ENCODE measurements at places on chromosomes 3 and 15. TPM values are rescaled to one million over a fixed set of nuclear protein-coding genes. Genes with fewer than 3 reads are reported as not detected.

DNA sequence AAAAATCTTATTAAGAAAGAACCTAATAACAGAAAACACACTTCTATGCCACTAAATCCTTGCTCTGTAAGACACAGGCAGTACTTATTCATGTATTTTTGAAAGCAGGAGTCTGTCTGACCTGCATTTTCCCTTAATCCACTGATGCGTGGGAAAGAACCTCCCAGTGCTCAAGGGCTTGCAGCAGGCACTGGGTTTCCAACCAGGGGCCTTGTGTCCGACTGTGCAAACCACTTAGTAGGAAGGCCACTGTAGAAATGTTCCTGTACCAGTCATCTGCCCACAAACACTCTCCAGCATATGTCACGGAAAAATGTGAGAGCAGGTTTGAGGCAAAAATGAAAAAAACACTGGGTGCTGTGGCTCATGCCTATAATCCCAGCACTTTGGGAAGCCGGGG, 12.4 kb downstream of the CXCR6 start:
- H3K4me3 ChIP-seq = no peak overlapping the region
- DNase-seq = no peak

GRCh38 chr15:74763416-74763815, 14.8 kb downstream of the CYP1A2 start:
- H3K4me3 ChIP-seq = no peak overlapping the region
- no peak overlapping the region for H3K27ac ChIP-seq
- no peaks in the 10 kb centered on the region for H3K4me1 ChIP-seq
- DNase-seq = no peak

DNA sequence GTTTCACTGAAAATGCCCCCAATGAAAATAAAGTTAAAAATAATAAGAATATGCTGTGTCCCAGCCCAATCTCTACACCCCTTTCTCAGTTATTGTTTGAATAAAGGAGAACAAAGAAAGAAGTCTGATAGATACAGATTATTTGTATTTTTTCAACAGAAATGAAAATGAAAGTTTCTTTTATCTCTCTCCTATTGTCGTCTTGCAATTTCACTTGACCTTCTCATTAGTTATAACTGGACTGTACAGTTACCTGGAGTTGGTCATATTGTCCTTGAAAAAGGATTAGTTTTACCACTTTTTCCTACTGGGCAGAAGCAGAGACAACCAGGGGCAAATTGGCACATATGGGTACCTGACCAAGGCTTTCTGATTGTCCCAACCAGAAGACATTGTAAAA, 440.0 kb downstream of the PDCD6IP start:
- H3K4me1 ChIP-seq = no peaks in the 10 kb centered on the region
- peaks cover 5% of the 10 kb centered on the region for H3K27me3 ChIP-seq
- no peak for DNase-seq

GRCh38 chr15:63226155-63226883, 36.9 kb downstream of the RAB8B start:
- no peaks in the 10 kb centered on the region for H3K27me3 ChIP-seq
- H3K4me3 ChIP-seq = peak overlapping the region; percentile 72
- peaks cover 38% of the 10 kb centered on the region for H3K4me1 ChIP-seq
- peaks cover 47% of the 10 kb centered on the region for H3K36me3 ChIP-seq

DNA sequence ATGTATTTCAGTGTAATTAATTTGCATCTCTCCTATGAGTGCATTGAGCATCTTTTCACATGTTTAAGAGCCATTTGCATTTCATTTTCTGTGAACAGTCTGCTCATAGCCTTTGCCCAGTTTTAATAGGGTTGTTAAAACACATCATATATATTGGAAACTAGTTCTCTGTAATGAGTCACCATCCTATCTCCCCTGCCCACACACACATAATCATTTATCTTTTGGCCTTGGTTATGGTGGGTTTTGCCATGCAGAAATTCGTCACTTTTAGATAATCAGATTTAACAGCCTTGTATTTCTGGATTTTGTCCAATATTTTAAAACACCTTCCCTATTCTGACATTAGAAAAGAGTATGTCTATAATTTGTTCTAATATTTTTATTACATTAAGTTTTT, 11.9 kb upstream of the CHRM5 start:
- no peaks in the 10 kb centered on the region for H3K36me3 ChIP-seq
- no peak overlapping the region for H3K27ac ChIP-seq
- DNase-seq = no peak
- H3K4me3 ChIP-seq = no peak overlapping the region

GRCh38 chr15:85646538-85647091, 148.1 kb downstream of the KLHL25 start:
- peak; percentile 77 for DNase-seq
- peaks cover 30% of the 10 kb centered on the region for H3K36me3 ChIP-seq
- peak overlapping the region; percentile 94 for H3K27ac ChIP-seq
- no peaks in the 10 kb centered on the region for H3K27me3 ChIP-seq

DNA sequence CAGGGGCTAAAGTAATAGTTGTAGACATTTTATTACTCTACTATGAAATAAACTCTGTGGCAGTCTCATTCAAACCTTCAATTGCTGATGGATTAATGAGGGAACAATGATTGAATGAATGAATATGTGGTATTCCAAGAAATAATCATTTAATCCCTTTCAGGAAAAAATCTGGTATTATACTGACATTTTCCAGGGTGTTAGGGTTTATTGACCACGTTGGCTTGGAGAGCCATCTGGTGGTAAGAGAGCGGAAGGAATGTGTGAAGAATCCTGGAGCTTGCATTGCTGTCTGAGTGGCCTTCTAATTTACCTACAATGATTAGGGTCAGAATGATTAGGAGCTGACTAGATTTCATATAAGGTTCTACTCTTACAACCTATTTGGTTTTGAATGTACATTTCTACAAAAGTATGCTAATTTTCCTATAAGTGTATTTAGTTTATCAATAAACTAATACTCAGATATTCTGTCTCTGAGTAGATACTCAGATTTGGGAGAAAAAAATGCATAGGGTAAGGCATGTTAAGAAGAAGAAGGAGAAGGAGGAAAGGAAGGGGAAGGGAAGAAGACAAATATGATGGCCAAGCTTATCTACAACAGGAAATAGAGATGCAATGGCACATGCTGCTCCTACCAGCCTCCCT, 249.9 kb downstream of the ROBO1 start:
- H3K36me3 ChIP-seq = no peaks in the 10 kb centered on the region
- no peak for DNase-seq
- no peak overlapping the region for H3K27ac ChIP-seq
- H3K4me3 ChIP-seq = no peak overlapping the region

DNA sequence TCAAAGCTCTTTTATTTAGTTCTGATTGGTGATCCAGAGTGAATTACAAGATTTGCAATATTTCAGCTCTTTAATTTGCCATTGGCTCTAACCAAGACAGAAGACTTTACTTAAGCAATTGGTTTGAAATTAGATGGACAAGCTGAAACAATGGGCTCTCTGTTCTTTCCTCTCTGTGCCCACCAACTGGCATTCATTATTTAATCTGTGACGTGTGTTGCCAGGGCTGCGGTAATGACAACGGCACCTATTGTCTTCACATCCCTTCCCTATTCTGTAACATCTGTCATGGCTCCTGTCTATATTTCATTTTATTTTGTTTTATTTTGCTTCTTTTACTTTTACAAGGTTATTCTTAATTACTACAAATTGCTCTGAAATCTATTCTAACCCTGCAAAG, 33.9 kb downstream of the PLD1 start:
- DNase-seq = no peak
- H3K27ac ChIP-seq = no peak overlapping the region
- H3K27me3 ChIP-seq = peaks cover 14% of the 10 kb centered on the region
- H3K4me1 ChIP-seq = no peaks in the 10 kb centered on the region

DNA sequence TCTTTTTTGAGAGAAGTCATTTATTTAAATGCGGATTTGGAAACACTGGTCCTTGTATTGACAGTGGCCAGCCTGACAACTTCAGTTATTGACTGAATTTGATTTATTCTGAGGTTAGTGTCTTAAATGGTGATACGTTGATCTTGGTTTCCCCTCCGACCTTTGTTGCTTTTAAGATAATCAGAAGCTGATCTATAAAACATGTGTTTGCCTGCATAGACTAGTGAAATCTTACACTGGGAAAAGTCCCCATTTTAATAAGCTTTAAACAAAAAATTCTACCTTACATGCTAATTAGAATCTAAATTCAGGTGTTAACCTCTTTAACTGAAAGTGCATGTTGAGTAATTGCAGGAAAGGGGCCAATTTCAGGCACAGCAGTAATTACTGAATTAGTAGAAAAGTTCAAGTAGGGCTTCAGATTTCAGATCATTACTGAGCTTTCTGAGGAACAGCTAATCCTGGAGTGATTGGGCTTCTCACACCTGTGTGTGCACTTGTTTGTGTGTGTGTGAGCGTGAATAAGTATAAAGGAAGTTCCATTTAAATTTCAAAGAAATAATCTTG, 221.4 kb downstream of the SOX2 start:
- DNase-seq = no peak
- H3K36me3 ChIP-seq = no peaks in the 10 kb centered on the region
- no peak overlapping the region for H3K4me3 ChIP-seq
- no peaks in the 10 kb centered on the region for H3K4me1 ChIP-seq
- no peak overlapping the region for H3K27ac ChIP-seq

GRCh38 chr3:165854696-165855095, 17.5 kb upstream of the BCHE start:
- no peak for DNase-seq
- H3K4me1 ChIP-seq = no peaks in the 10 kb centered on the region
- H3K36me3 ChIP-seq = no peaks in the 10 kb centered on the region
- H3K27me3 ChIP-seq = no peaks in the 10 kb centered on the region
- H3K27ac ChIP-seq = no peak overlapping the region

DNA sequence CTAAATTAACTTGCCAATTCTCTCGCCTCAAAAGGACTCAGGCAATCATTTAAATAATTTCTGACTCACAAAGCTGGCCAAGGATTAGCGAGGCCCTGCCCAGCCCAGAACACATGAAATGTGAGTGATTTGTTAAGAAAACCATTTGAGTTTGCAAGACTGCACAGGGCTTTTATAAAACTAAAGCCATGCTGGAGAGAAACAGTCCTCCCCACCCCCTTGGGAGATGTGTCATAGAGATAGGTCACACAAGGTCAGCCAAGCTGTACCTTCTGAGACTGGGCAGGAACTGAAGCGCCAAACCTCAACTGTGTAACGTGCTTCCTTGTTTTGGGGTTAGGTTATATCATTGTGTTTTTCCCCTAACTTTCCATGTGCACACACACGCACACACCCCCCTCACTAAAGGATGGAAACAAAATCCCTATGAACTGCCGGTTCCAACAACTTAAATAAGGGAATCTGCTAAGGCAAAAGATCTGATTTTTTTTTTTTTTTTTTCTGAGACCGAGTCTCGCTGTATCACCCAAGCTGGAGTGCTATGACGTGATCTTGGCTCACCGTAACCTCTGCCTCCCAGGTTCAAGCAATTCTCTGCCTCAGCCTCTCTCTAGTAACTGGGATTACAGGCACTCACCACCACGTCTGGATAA, 8.1 kb downstream of the SPATA12 start:
- H3K4me3 ChIP-seq = no peak overlapping the region
- peak; percentile 60 for DNase-seq
- no peak overlapping the region for H3K27ac ChIP-seq
- peaks cover 3% of the 10 kb centered on the region for H3K4me1 ChIP-seq
- H3K27me3 ChIP-seq = peaks cover 18% of the 10 kb centered on the region

DNA sequence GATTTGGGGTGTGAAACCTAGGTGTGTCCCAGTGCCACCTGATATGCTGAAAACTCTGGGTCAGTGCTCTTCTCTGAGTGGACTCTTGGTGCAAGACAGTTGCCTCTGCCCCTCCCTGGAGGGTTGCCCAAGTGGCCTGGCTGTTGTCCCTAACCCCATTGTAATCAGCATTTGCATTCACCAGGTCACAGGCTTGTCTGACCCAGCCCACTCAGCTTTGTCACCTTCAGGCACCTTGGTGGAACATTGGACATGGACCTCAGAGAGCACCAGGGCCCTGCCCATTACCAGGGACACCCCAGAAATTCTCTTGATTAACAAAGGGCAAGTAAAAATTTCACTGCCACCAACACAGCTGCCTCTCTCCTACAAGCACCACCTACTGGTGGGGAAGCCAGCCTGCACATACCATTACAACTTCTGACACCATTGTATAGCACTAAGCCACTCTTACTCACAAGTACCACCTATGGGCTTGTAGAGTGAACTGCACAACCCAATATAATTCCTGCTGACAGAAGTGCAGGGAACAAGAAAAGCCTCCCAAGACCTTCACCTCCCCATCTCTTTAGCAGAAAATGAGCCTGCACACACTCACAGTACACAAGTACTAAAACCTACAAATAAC, 324.6 kb downstream of the EPHA6 start:
- no peaks in the 10 kb centered on the region for H3K36me3 ChIP-seq

GRCh38 chr3:159852266-159852665, 136.4 kb upstream of the IL12A start:
- no peak overlapping the region for H3K4me3 ChIP-seq
- H3K27ac ChIP-seq = no peak overlapping the region
- no peaks in the 10 kb centered on the region for H3K4me1 ChIP-seq
- DNase-seq = no peak
- no peaks in the 10 kb centered on the region for H3K36me3 ChIP-seq

DNA sequence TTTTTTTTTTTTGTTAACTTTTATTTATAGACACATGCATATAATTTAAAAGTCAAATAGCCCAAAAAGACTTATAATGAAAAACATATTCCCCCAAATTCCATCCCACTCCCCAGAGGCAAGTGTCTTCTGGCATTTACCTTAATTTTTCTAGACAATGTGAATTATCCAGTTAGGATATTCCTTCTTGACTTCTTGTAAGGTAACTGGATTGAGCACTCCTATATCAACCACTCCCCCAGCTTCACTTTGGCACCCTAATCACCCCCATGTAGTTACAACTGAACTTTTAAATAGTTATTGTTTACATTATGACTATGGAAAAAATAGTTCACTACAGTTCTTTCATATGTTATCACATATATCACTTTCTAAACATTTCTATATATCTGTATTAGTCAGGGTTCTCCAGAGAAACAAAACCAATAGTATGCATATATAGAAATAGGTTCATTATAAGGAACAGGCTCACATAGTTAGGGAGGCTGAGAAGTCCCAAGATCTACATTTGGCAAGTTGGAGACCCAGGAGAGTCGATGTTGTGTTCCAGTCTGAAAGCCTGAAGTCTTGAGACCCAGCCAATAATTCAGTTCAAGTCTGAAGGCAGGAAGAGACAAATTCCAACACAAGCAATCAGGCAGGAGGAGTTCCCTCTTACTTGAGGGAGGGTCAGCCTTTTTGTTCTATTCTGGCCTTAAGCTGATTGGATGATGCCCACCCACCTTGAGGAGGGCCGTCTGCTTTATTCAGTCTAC, 175.8 kb downstream of the THSD4 start:
- no peaks in the 10 kb centered on the region for H3K36me3 ChIP-seq
- no peak overlapping the region for H3K4me3 ChIP-seq
- H3K27me3 ChIP-seq = peaks cover 11% of the 10 kb centered on the region
- H3K27ac ChIP-seq = no peak overlapping the region

Gene CGNL1
- not detected for total RNA-seq

Gene MTHFS
- 35.3 TPM for total RNA-seq

Gene TNNC1
- 1.5 TPM for total RNA-seq

Gene CCDC39
- not detected for total RNA-seq

Gene MYLK
- 0.21 TPM for total RNA-seq
